ENCODE measurements at places on chromosomes 16 and 17. TPM values are rescaled to one million over a fixed set of nuclear protein-coding genes. Genes with fewer than 3 reads are reported as not detected.

GRCh38 chr17:52147431-52147830 is 11.1 kb downstream of the CA10 start:
- DNase-seq = peak; percentile 82

DNA sequence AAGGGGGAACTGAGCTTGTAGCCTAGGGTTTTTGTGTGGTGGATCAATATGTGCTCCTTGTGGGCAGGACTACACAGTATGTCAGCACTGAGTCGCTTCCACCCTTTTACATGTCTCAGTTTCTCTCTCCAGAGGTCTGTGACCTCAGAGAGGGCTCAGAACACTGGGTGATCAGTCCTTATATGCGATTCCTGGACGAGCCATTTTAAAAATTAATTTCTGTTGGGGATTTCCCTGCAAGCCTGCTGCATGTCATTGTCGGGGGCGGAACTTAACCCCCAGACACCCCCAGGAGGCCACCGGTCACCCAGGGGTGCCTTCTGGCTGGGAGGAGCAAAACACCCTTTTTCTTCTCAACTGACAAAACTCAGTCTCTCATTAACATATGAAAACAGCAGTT is 14.1 kb downstream of the DHRS7B start:
- DNase-seq = no peak

- DNase-seq = peak; percentile 38
Measured at GRCh38 chr17:82244413-82245133, 15.7 kb downstream of the SLC16A3 start.

GRCh38 chr16:15983898-15984297 is 34.5 kb downstream of the ABCC1 start:
- DNase-seq = peak; percentile 40

DNA sequence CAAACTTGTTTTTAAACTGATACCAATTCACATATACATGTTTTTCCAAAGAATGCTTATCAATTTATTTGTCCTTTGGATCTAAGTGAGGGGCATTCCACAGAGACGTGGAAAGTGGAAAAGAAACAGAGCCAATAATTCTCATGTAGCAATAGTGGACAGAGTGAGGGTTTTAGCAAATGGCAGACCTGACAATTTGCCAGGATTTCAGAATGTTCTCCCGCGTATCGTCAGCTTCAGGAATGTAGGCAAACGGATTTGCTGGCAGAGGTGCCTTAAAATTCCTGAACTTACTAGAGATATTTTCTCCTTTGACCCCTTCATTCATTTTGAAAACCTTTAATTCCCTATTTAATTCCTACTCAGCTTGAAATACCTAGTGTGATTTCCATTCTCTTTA is 193.4 kb upstream of the CPHXL start:
- no peak for DNase-seq

GRCh38 chr17:2721603-2722002 is 10.0 kb upstream of the CLUH start:
- no peak for DNase-seq

The EPX gene
- not detected for total RNA-seq

The PRMT7 gene
- total RNA-seq = 92.0 TPM

The BANP gene
- total RNA-seq = 14.9 TPM

The PABPN1L gene
- not detected for total RNA-seq

The IGFALS gene
- total RNA-seq = not detected

The HES7 gene
- 5.3 TPM for total RNA-seq

The GNGT2 gene
- total RNA-seq = not detected
